ENCODE measurements at places on chromosomes 7 and 10. TPM values are rescaled to one million over a fixed set of nuclear protein-coding genes. Genes with fewer than 3 reads are reported as not detected.

MYL10 gene
- 3.8 TPM for total RNA-seq

MYOZ1 gene
- 18.0 TPM for total RNA-seq

AIFM2 gene
- 3.6 TPM for total RNA-seq

CALN1 gene
- 9.8 TPM for total RNA-seq

OPN4 gene
- not detected for total RNA-seq

KCND2 gene
- 14.5 TPM for total RNA-seq

CALY gene
- 3.0 TPM for total RNA-seq

DAGLB gene
- total RNA-seq: 34.4 TPM

PPP1R9A gene
- total RNA-seq: 96.4 TPM

PLAU gene
- 8.1 TPM for total RNA-seq

ABCB1 gene
- 8.0 TPM for total RNA-seq

SPDYE2B gene
- total RNA-seq: not detected

LIPN gene
- not detected for total RNA-seq

C10orf62 gene
- not detected for total RNA-seq

LIPJ gene
- total RNA-seq: 0.22 TPM

GCK gene
- 5.9 TPM for total RNA-seq

PNLIPRP2 gene
- not detected for total RNA-seq

WNT8B gene
- 0.16 TPM for total RNA-seq

HOXA11 gene
- not detected for total RNA-seq

FAM149B1 gene
- 33.8 TPM for total RNA-seq

KIF5B gene
- total RNA-seq: 143 TPM

MALRD1 gene
- 6.2 TPM for total RNA-seq

ABHD11 gene
- total RNA-seq: 17.5 TPM

STAMBPL1 gene
- total RNA-seq: 25.1 TPM

OR6B1 gene
- total RNA-seq: not detected

LRGUK gene
- total RNA-seq: 8.3 TPM

C10orf143 gene
- total RNA-seq: 0.71 TPM

VAX1 gene
- total RNA-seq: 0.33 TPM

OPN1SW gene
- total RNA-seq: 35.2 TPM

MEPCE gene
- 27.2 TPM for total RNA-seq

RAB19 gene
- 0.93 TPM for total RNA-seq

CALHM3 gene
- not detected for total RNA-seq

PTPN20 gene
- 10.0 TPM for total RNA-seq

NFE2L3 gene
- total RNA-seq: 3.7 TPM

FGFBP3 gene
- 15.3 TPM for total RNA-seq

SFRP5 gene
- total RNA-seq: 68.7 TPM

TUBAL3 gene
- total RNA-seq: 0.49 TPM

IL6 gene
- not detected for total RNA-seq

STOX1 gene
- total RNA-seq: 7.4 TPM

LRRTM3 gene
- total RNA-seq: 5.2 TPM

DGKB gene
- total RNA-seq: 22.7 TPM

GPR26 gene
- 1.4 TPM for total RNA-seq

PON1 gene
- not detected for total RNA-seq

EPO gene
- not detected for total RNA-seq

ITPRID1 gene
- total RNA-seq: 0.11 TPM

VPS37D gene
- 14.6 TPM for total RNA-seq

SLC26A5 gene
- total RNA-seq: 0.71 TPM

LBX1 gene
- not detected for total RNA-seq

GDF10 gene
- total RNA-seq: 10.0 TPM

IL2RA gene
- total RNA-seq: 0.44 TPM

Measured in camera-type eye (tissue), 1 donor.